ENCODE measurements at places on chromosomes 7 and 10. TPM values are rescaled to one million over a fixed set of nuclear protein-coding genes. Genes with fewer than 3 reads are reported as not detected.

DNA sequence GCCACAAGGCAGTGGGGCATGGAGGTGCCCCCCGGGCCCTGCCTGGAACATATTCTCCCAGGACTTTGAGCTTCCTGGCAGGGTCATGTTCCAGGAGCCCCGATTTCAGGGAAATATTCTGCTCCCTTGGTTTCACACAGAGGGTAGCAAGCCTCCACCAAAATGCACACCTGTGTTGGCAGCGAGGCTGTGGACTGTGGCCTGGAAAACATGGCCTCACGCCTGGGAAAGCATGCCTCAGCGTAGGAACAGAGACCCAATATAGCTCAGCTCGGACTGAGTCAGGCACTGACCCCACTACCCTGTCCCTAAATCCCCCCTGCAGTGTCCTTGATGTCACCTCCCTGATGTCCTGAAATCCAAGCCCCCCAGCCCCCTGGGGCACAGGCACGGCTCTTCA, 92.0 kb downstream of the KCNMA1 start:
- DNase-seq = no peak

- DNase-seq = no peak
Measured at GRCh38 chr10:104318810-104319741, 19.2 kb downstream of the ITPRIP start.

DNA sequence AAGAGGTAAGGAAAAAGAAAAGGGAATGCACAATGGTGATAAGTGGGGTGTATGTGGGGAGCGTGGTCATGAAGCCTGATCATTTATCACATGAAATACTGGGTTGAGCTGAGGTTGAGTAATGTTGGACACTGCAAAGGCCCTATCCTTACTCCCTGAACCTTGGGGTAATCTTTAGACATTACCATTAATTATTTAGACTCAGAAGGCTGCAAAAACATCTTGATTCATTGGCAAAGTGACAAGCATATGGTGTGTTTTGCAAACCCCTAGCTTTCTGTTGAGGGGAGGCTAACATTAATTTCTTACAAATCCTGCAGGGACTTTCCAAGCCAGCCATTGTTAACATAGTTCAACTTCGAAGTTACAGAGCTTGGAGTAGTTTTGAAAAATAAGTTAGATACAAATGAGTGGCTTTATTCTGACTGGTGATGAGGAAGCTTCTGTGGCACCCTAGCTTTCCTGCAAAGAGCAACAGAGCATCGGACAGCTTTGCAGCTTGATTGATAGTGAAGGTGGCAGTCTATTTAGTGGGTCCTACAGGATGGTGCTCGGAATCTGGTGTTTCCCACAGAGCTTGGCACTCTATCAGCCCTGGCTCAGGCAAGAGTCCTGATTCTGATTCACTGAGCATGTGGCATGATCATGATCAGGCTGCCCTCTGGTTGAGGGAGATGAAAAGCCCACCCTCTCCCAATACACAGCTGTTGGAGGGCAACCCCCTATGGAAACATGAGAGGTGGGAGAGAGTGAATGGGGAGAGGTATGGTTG, 153.7 kb upstream of the NPVF start:
- no peak for DNase-seq

DNA sequence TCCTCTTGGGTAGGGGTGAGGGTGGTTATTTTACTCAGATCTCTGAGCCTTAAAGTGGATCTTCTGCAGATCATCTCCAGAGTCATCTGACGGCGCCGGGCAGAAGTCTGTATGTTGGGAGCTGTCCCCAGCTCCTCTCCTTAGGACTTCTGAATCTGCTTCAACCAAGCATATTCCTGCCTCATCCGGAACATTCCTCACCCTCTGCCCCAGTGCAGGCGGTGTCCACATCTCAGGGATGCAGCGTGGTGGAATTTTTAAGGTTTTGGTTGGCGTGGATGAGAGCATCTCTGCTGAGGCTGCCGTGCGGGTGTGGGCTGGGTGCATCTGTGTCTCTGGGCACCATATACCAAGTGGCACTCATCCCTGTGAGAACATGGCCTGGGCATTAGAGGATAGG, 148.3 kb downstream of the MGMT start:
- no peak for DNase-seq

DNA sequence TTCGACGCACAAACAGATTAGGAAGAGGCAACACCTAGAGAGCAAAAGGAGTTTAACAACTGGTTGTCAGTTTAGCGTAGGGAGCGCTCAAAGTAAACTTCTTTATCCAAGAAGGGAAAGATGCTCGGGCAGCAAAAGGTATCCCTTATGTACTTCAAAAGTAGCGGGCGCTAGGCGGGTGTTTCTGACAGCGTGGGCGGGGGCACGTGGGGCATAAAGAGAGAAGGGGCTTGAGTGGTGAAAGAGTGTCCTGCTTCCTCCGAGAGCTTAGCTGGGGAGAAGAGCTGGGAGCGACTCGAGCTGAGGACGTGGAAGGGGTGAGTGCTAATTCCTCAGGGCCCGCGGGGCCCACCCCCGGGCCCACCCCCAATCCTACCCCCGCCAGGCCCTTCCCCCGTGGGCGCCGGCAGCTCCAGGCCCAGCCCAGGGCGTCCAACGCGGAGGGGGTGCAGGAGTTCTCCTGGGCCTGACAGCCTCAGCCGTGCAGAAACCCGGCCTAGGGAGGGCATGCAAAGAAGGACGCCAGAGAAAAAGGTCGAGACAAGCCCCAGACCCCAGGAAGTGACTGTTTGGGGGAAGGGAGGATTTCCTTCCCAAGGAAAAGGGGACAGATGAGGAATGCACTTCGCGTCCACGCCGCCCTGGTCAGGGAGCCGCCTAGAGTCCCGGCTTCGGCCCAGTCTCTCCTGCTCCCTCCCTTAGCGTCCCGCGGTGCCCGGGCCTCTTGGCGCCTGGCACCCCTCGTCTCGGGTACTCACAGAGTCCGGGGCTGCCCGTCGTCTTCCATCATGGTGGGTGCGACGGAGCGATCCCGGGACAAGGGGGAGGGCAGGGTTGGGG, 868 bp downstream of the TIAL1 start:
- peak; percentile 20 for DNase-seq

Gene TMEM184A
- total RNA-seq = 1.6 TPM

All from HFFc6 (cell line).